ENCODE measurements at places on chromosomes 1 and 21.

- no peak for DNase-seq
These were observed 383.0 kb upstream of the NFIA start for GRCh38 chr1:60699325-60699724.

DNA sequence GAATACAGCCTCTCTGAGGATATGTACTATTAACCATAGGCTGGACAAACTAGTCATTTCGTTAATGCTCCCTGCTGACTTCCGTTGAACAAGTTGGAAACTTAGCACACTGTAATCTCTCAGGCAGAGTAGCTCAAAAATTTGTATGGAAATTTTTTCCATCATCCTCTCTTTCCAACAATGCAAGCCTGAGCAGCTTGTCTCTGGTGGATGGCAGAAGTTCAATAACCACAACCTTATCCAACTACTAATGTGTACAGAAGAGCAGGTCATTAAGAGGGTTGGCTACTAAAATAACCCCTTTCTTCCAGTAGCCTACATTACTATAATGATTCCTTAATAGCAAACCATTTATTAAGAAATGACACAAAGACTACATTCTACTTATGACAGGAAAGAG, 262.3 kb downstream of the NFIA start:
- DNase-seq = no peak

DNA sequence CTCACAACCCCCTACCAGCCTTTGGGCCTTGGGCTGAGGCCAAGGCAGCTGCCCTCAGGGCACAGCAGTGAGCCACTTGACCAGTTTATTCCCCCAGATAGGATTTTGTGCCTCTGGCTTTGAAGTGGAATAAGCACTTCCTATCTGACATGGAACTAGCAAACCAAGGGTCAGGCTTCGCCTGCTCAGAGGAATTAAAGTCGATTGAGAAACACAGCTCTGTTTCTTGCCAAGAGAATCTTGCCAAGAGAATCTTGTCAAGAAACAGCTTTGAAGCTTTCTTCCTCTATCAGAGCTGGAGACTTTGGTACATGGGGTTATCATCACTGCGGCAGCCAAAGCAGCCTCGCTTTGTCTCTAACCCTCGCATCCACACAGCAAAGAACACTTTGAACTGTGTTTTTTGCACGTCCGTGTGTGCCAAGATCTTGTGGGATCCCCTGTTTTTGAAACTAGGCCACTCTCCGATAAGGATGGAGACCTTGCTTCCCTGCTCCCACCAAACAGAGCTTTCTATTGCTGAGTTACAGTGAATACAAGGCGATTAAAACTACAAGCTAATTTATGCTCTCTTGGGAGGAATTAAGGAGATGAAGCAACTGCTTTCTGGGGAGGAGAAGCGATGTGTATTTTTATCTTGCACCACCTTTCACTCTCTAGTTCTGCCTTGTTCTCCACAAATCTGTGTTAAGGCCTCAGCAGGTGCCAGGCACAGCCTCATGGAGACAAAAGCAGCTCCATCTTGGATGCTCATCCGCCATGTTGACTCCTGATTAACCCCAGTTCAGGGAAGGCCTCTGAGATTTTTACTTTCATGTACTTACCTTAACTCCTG, 67.3 kb downstream of the RHOU start:
- no peak for DNase-seq

GRCh38 chr1:172041102-172041501, 199.8 kb downstream of the DNM3 start:
- DNase-seq = no peak

DNA sequence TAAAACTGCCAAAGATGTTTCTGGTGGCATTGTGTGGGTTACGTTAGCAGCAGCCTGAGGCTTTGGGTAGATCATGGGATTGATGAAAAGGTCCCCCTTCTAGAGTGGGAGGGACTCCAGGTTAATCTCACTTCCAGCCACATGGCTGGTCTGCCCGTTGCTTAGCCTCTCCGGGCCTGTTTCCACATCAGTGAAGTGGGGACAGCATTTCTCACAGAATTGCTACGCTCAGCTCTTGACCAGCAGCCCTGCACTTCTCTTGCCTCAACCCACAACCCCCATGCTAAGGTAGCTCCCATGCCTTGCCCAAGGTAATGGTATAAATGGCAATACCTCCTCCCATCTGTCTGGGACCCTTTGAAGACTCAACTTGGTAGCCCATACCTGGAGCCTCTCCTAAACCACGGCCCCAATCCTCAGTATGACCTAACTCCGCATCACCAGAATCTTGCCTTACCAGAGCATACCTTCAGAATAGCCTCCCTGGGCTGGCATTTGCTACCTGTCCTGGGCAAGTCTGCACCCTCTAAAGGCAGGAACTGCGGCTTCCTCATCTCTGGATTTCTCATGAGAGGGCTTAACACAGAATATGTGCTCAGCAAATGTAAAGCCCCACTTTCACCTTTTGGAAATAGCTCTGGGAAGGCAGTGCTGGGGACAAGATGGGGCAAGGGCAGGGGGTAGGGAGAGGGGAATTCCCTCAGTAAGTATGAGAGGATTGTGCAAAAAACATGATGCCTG, 10.9 kb upstream of the GUCA2A start:
- DNase-seq = no peak

DNA sequence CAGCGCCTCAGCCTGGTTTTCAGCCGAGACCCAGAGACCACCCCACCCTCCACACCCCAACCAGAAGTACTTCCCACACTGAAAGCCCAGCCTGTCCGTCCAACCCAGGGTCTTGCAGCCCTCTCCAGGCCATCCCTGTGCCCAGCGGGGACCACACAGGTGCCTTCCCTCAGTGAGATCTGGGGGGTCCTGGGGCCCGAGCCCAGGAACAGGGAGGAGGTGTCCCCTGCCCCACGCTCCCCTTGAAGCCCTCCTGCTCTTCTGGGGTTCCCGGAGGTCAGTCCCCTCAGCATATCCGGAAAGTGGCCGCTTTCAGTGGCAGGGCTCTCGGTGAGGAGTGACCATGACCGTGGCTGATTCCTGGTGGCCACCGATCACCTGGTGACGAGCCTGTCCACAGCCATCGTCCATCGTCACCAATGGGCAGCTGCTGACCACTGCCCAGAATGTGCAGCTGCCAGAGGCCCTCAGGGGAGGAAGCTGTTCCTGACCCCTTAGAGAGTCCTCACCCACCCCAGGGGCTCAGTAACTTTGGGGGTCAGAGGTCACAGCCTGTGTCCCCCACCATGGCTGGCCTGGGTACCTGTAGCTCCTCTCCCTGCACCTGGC, 3.4 kb downstream of the TMEM240 start:
- no peak for DNase-seq

- DNase-seq = no peak
These were observed 70.9 kb downstream of the ITPKB start for GRCh38 chr1:226668173-226668560.

DNA sequence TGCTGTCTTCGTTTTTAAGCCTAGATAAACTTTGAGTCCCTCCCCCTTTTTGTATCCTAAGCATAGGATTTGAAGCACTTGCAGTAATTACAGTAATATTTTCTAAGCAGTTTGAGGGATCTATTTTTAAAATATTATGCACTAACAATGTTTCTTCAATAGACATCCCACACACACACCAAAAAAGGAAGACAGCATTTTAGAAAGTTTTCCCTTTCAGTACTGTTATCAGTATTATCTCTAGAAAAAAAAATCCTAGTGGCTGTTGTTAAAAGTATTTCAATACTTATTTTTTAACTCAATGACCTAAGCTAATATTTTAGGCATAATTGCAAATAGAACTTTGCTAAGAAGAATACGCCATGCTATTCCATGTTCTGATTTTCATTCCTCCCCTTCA, 15.1 kb downstream of the MCOLN3 start:
- no peak for DNase-seq

DNA sequence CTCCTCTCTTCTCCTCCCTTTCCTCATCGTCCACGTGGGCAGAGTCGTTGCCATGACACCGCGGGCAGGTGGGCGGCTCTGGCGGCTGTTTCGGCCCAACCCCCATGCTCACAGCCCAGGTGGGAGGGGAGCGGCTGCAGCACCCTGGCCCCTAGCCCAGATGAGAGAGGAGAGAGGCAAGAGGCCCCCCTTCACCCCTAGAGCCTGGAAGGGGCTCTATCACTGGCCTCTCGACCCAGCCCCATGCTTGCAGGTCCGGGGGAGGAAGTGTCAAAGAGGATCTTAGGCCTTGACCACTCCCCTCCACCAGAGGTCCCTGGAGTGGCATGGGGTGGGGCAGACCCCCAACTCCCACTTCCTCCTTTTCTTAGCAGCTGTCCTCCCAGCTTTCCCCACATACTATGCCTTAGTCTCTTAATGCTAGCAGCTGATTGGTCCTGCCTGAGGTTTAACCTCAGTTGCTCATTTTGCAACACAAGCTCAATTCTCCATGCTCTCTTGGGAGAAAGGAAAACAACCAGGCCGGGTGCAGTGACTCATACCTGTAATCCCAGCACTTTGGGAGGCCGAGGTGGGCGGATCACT, 10.4 kb downstream of the DLGAP3 start:
- DNase-seq = no peak

GRCh38 chr21:31606081-31606874, 53.2 kb upstream of the SOD1 start:
- no peak for DNase-seq

- DNase-seq = no peak
These were observed 26.3 kb upstream of the CSF1 start for GRCh38 chr1:109884242-109884891.

- DNase-seq = no peak
These were observed 39.1 kb downstream of the DISC1 start for GRCh38 chr1:231665726-231666125.

DNA sequence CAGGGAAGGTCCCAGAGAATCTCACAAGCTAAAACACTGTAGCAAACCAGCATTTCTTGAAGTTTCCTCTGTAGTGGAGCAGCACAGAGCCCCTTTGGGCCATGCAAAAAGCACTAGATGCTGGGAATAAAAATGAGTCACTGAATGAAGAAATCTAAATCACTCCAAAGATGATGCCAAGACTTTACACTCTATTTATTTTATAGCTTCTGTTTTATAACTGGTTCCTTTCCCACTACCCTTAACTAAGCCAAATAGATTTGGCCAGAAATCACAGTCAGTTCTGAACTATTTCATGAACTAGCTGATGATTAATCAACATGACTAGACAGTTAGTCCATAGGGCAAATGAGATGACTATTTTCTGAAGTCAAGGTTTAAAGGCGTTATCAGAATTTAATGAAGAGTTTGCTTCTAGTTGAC, 89.5 kb downstream of the SCMH1 start:
- no peak for DNase-seq

- no peak for DNase-seq
These were observed 167.0 kb downstream of the TSEN15 start for GRCh38 chr1:184218458-184219075.

GRCh38 chr21:38037416-38037815, 121.2 kb upstream of the KCNJ6 start:
- DNase-seq = no peak

- DNase-seq = no peak
These were observed 210.3 kb upstream of the CACYBP start for GRCh38 chr1:174789399-174789798.

DNA sequence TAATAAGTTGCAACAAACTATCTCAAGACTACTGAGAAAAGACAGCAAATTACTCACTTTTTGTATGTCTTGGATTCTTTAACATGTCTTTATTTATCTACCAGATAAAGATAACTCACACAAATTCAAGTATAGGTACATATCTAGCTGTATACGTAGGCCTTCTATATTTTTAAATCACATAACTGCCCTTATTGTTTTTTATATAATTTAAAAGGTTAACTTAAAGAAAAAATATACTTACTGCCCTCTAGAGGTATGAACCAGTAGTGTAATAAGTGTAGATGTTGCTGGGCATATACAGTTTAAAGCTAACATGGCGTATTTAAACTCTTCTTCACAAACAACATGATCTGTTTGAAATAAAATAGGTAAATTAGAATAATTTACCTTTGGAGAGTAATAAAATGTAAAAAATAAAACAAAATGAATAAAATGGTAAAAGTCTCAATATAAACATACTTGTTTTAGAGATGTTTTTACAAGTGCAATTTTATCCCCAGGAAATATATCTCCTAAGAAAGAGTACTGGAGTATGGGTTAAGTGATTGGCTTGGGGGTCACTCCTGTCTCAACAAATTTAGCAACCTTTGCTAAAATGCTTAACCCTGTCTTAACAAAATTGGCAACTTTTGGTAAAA, 235.2 kb downstream of the KCNT2 start:
- peak; percentile 41 for DNase-seq

GRCh38 chr1:233281711-233282581, 13.6 kb downstream of the PCNX2 start:
- peak; percentile 81 for DNase-seq

DNA sequence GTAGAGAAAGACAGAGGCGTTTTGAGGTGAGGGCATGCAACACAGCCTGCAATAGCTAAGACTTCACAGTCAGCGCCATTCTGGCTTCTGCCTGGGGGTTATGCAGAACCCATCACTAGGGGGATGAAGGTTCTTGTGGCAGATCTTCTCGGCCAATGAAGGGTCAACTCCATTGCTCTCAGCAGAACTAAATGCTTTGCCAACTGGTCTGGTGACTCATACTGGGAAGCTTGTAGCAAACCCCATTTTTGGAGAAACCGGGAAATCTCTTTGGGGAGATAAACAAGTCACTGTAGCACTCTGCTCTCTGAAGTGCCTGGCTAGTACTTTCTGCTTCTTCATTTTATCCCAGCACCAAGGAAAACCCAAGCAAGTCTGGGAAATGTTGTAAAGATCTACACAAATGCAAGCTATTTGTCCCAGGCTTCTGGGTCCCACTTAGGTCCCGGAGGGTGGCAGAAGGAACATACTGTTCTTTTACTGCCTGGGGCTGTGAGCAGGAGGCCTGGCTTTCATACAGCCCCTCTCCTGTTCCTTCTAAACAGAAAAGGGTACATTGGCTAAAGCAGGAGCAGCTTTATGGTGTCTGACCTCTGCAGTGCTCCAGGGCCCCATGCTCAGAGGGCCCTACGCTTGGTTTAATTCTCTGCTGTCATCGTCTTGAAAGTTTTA, 28.8 kb downstream of the SHISA4 start:
- DNase-seq = no peak

DNA sequence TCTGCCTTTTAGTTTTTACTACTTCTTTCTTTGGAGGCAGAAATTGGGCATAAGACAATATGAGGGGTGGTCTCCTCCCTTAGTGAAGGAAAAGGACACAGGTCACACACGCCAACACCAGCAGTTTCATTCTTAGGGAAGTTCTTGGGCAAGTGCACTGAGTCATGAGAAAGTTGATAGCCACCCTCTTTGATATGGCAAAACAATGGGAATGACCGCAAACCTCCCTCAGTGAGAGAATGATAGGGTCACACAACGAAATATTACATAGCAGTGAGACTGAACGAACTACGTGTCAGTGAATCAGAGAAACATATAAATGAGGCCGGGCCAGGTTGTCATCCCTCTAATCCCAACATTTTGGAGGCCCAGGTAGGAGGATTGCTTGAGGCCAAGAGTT, 20.0 kb downstream of the IL6R start:
- DNase-seq = no peak

All from Jurkat, Clone E6-1 (cell line).